Sigmoid colon (tissue), 7 donors: ENCODE measurements at places on chromosomes 3 and 15. TPM values are rescaled to one million over a fixed set of nuclear protein-coding genes. Genes with fewer than 3 reads are reported as not detected.
A peak's percentile ranks its signal among the peaks of the same experiment; 100 is the strongest.

DNA sequence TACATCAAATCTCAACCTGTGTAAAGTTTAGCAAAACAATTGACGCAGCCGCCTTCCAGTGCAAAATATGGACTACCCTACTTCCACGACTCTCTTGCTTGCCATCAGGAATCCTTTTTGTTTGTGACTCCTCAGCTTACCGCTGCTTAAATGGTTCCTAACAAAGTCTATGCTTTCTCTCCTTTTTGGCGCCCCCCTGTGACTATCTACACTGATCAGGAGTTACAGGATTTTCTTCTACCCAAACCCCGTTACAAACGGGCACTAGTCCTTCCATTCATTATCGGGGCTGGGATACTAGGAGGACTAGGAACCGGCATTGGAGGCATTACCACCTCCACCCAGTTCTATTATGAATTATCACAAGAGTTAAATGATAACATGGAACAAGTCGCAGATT, 184.0 kb downstream of the IGSF11 start:
- no peak for DNase-seq

The ADAMTS17 gene
- total RNA-seq = 0.71 TPM

The WDR82 gene
- 49.2 TPM for total RNA-seq

DNA sequence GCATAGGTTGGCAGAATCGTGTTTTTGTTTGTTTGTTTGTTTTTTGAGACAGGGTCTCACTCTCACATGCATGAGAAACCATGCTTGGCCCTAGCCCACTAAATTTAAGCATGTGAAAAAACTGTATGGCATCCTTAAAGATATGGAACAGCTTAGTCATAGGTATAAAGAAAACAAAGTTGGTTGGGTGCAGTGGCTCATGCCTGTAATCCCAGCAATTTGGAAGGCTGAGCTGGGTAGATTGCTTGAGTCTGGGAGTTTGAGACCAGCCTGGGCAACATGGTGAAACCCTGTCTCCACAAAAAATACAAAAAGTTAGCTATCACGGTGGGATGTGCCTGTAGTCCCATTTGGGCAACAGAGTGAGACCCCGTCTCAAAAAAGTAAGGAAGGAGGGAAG, 25.2 kb downstream of the EXD1 start:
- no peak for DNase-seq

The MASP1 gene
- total RNA-seq = 115 TPM

GRCh38 chr15:85865070-85865684, 70.5 kb upstream of the KLHL25 start:
- DNase-seq = no peak

DNA sequence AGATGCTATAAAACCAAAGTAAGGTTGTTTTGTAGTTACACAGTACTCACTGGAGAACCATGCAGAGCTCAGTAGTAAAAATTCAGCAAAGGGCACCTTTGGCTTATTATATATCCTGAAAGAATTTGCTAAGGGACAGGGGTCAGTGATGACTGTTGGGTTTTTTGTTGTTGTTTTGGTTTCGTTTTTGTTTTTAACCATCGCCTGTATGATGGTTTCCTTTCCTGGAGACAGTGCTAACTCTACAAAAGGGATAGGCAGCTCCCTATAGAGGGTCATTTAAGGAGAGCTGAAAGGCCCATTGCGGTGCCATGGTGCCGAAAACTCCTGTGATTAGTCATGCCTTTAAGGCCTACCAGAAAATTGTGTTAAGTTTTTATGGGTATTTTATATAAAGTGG, 118.2 kb upstream of the GOLIM4 start:
- no peak for DNase-seq

The EIF2A gene
- total RNA-seq = 172 TPM

DNA sequence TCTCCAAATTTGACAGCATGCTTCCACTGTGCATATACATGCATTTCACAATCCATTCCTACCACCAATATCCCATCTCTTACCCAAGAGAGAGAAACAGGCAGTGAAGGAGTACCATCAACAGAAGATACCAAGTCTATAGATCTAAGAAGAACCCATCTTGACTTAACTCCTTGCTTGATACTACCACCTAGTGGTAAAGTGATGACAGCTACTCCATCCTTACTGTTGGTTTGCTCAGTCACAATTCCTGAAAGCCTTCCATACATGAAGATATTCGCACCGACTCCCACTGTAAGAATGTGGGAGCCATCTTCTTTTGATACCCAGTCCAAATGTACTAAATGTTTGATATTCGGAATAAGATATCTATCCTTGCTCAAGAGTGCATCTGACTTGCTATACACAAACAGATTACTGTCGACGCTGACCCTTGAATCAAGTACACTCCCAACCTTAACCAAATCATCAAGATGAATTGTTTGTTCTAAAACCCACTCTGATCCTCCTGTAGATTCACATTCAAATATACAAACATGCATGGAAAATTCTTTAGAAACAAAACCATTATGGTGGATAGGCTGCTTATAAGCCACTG, 123.1 kb downstream of the DMXL2 start:
- DNase-seq = no peak

DNA sequence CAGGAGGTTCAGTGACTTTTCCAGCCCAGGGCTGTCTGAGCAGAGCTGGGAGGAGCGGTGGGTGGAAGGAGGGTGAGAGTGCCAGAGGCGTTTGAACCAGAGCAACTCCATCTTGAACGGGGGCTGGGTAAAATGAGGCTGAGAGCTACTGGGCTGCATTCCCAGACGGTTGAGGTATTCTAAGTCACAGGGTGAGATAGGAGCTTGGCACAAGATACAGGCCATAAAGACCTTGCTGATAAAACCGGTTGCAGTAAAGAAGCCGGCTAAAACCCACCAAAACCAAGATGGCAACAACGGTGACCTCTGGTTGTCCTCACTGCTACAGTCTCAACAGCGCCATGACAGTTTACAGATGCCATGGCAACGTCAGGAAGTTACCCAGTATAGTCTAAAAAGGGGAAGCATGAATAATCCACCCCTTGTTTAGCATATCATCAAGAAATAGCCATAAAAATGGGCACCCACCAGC, 60.2 kb downstream of the ABTB1 start:
- DNase-seq = no peak

DNA sequence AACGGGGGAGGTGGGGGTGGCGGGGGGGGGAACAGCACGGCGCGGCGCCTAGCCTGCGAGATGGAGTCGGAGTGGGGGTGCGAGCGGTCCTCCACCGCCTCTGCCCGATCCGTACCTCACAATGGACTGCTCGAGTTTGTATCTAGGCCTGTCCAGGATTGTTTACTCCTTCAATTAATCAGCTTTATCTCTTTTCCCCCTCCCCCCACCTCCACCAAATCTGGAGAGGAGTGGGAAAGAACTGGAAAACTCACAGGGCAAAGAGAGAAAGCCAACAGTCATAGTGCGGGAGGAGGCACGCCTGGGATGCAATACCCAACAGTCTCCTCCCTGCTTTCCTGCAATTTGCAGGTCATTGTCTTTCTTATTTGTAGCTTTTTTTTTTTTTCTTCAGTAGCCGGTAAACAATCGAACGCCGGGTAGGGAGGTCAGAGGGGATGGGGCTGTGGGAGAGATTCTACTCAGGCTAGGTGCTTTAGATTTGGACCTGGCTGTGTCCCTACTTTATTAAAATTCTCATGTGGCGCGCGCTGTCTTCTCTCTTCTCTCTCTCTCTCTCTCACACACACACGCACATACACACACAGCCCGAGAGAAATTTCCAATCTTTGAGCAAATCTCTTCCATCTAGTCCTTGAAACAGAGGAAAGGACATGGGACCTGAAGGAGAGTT, 6.9 kb upstream of the MEIS2 start:
- peak; percentile 78 for DNase-seq

DNA sequence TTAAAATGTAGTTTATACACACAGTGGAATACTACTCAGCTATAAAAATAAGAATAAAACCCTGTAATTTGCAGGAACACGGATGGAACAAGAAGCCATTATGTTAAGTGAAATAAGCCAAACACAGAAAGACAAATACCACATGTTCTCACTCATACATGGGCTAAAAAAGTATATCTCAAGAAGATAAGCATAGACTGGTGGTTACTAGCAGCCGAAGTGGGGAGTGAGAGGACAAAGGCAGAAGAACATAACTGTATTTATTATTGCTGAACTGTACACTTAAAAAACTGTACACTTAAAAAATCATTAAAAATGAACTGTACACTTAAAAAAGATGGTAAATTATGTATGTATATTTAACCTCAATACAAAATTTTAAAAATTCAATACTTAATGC, 11.0 kb downstream of the UBE3A start:
- no peak for DNase-seq

The CCDC13 gene
- total RNA-seq = 1.3 TPM

The HDC gene
- total RNA-seq = 1.2 TPM

DNA sequence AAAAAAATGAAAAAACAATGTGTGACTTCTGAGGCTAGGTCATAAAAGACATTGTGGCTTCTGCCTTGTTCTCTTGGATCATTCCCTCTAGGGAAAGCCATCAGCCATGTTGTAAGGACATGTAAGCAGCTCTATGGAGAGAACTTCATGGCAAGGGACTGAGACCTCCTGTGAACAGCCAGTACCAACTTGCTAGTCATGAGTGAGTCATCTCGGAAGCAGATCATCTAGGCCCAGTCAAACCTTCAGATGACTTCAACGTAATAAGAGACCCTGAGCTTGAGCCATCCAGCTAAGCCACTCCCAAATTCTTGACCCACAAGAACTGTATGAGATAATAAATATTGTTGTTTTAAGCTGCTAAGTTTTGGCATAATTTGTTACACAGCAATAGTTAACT, 4.9 kb downstream of the MON1A start:
- no peak for DNase-seq

DNA sequence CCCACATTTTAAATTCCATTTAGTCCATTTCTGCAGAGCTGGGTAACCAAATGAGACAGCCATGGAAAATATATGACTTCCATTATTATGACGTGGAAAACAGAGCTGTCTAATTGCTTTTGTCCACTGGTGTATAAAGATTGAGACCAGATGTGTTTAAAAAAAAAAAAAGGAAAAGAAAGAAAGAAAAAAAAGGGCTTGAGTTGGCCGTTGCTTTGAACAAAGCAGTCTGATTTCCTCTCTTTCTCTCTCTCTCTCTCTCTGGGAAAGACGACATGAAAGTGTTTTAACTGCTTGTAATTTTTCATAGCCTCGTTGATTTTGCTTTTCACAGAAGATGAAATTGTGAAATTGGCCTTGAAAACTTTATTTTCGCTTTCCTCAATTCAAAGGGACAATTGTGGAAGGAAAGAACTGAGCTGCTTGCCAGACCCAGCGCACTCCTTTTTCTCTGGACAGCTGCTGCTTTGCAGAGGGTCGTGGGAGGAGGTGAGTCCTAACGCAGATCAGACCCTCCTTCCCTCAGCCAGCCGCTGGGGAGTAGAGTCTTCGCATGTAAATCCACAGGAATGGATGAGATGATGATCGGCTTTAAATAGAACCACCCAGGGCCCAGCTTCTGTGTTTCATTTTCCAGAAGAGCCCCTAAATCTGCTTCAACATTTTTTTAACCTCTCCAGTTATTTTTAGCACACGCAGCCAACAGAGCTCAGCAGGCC, 42.8 kb upstream of the UBE2E1 start:
- DNase-seq = no peak

GRCh38 chr3:168116279-168116678, 20.6 kb upstream of the GOLIM4 start:
- DNase-seq = peak; percentile 67

- DNase-seq = no peak
These were observed 149.7 kb downstream of the THRB start for GRCh38 chr3:24344784-24345439.

DNA sequence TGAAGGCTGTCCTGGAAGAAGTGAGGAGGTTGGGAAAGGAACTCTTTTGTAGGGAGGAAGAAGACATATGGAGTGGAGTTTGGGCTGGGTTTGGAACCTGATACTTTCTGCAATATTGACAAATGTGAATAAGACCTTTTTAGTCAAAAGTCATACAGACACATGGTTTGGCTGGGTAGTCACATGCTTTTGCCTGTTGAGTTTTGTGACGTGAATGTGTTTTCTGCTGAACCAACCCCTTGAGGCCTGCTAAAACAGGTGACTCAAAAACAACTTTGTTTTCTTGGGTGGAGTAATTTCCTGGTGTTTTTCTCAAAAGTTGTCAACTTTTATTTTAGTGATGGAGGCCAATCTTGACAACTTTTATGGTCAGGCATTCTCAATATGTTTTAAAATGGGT, 39.4 kb upstream of the CCR4 start:
- no peak for DNase-seq

The POLR2H gene
- total RNA-seq = 65.3 TPM

DNA sequence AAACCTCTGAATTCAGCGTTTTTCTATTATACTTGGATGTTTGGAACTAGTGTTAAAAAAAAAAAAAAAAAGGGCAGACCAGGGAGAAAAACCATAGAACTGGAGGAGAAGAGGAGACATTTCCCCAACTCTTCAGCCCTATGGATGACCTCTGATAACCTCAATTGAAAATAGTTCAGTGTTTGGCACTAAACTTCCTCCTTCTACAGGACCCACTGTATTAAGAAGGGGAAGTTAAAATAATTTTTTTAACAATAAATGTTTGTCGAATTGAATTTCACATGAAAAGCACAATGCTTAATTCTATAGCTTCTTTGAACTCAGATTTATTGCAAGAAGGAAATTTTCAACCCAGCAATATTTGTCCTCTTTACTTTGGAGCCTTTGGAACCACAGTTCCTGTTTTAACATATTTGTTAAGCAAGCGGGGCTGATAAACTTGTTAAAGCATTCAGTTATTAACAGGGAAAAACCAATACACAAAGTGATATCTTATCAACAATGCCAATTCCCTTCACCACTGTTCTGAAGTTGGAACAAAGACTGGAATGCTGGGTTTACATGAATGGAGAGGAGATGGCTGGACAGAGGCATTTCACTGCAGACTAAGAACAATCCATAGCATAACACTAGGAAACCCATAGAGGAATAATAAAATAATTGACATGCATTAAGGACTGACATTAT, 3.1 kb upstream of the A4GNT start:
- no peak for DNase-seq

The PRR20G gene
- total RNA-seq = not detected

DNA sequence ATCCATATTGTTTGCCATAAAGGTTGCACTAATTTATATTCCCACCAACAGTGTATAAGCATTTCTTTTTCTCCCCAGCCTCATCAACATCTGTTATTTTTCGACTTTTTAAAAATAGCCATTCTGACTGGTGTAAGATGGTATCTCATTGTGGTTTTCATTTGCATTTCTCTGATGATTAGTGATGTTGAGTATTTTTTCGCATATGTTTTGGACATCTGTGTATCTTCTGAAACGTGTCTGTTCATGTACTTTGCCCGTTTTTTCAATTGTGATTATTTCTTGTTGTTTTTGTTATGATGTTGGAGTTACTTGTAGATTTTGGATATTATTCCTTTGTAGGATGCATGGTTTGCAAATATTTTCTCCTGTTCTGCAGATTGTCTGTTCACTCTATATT, 46.5 kb downstream of the TP63 start:
- DNase-seq = no peak

- DNase-seq = no peak
These were observed 93.2 kb downstream of the UACA start for GRCh38 chr15:70669966-70670658.

DNA sequence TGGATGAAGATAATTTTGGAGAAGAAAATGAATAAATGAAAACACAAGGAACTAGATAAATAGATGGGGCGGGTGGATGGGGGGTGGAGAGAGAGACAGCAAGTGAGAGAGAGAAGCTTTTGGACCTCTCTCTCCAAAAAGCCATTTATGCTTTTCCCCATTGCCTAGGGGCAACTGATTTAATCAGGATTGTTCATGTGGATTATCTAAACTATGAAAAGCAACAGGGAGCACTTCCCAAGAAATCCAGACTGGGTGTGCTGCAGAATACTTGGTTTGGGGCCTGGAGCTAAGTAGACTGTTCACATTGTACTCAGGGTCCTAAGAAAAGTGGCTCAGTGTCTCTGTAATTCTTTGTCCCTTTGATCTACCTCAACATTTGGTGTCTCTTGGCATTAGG, 367.0 kb downstream of the TIGIT start:
- no peak for DNase-seq
